ENCODE measurements at places on chromosomes 1 and 21.

- DNase-seq, result no peak
Observed at GRCh38 chr1:196651079-196651478, 764 bp upstream of the CFH start.

DNA sequence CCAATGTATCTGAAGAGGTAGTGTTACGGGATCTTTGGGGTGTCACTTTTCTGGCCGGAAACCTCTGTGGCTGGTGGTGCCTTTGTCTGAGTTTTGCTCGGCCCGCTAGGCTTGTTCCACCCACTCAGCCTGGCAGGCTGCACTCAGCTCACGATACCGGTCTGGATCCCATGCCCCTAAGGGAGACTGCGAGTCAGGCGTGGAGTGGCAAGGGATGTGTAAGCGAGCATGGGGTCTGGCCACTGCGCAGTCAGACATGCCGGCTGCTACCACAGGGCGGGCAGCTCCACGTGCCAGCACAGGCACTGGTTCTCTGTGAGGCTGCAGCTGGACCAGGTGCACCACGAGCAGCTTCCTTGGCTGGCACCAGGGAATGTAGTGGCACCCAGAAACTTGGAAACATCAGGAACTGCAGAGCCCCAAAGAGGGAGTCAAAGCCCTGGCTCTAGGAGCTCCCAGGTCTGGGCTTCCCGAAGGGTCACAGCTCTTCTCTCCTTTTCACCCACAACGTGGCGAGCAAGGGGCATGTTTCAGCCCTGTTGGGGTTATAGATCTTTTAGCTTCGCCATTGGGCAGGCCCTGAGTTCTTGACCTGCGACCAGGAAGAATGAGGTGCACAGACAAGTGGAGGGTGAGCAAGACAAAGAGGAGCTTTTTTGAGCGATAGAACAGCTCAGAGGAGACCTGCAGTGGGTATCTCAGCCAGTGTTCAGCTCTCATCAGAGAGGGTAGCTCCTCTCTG is 23.8 kb upstream of the LRRC8C start:
- DNase-seq, result no peak

- no peak for DNase-seq
Observed at GRCh38 chr1:189424746-189425331, 1052.8 kb downstream of the BRINP3 start.

DNA sequence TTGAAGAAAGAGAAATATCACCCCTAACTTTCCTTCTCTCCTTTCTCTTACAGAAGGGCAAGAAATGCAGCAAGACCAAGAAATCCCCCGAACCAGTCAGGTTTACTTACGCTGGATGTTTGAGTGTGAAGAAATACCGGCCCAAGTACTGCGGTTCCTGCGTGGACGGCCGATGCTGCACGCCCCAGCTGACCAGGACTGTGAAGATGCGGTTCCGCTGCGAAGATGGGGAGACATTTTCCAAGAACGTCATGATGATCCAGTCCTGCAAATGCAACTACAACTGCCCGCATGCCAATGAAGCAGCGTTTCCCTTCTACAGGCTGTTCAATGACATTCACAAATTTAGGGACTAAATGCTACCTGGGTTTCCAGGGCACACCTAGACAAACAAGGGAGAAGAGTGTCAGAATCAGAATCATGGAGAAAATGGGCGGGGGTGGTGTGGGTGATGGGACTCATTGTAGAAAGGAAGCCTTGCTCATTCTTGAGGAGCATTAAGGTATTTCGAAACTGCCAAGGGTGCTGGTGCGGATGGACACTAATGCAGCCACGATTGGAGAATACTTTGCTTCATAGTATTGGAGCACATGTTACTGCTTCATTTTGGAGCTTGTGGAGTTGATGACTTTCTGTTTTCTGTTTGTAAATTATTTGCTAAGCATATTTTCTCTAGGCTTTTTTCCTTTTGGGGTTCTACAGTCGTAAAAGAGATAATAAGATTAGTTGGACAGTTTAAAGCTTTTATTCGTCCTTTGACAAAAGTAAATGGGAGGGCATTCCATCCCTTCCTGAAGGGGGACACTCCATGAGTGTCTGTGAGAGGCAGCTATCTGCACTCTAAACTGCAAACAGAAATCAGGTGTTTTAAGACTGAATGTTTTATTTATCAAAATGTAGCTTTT is 2.4 kb downstream of the CCN1 start:
- no peak for DNase-seq

DNA sequence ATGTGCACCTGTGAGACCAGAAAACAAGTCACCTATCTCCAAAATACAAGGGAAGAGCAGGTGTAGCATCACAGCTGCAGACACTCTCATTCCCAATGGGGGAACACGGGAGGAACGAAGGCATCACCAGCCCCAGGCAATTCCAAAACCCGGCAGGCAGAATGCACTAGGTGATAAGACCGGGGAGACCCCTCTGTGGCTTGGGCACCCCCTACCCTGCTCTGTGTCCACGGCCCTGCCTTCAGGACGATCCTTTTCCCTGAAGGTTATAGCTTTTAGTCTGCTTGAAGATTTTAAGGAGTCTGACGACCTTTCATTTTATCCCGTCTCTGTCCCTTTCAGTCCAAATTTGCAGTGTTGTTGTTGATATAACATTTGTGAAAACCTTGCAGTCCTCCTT is 19.2 kb downstream of the TRPM2 start:
- DNase-seq, result no peak

GRCh38 chr1:98315309-98315708 is 346.2 kb upstream of the SNX7 start:
- no peak for DNase-seq

Data from HepG2 (cell line).